ENCODE measurements at places on chromosomes 6 and 20. TPM values are rescaled to one million over a fixed set of nuclear protein-coding genes. Genes with fewer than 3 reads are reported as not detected.

DNA sequence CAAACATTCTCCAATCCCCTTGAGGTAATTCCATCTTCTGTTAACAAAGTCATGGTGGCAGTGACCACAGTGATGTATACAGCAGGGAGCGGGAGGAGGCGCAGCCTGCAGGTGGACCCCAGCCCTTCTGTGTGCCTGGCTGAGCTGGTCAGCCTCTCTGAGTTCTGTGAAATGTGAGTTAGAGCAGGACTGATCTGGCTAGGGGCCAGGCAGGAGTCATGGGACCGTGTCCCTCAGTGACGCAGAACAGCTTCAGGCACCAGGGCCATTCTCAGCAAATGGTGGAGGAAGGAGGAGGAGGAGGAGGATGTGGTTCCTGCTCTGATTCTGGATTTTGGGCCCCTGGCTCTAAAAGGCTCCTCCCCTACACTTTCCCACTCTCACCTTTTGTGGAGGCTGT lies 6.9 kb downstream of the PHACTR3 start:
- DNase-seq = no peak
- H3K36me3 ChIP-seq = no peaks in the 10 kb centered on the region
- H3K4me3 ChIP-seq = no peak overlapping the region
- no peaks in the 10 kb centered on the region for H3K4me1 ChIP-seq
- H3K27ac ChIP-seq = no peak overlapping the region

SPATA25 gene
- total RNA-seq = 1.0 TPM

BMP6 gene
- total RNA-seq = not detected

DNA sequence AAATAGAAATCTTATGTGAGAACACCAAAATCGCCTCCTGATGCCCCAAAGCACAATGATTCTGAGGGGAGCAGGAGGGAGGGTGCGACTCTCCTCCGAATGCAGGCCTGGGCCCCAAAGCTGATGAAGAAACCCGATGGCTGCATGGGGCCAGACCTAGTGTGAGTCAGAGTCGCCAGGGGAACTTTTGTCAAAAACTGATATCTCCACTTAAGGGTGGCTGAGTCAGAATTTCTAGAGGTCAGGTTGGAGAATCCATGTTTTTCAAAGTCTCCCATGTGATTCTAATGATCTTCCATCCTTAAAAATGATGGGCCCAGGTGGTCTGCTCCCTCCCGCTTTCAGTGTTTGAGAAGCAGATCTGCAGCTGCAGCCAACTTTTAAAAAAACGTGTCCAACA lies 172.8 kb downstream of the BACH2 start:
- peaks cover 39% of the 10 kb centered on the region for H3K36me3 ChIP-seq
- H3K27me3 ChIP-seq = no peaks in the 10 kb centered on the region
- H3K4me1 ChIP-seq = peaks cover 76% of the 10 kb centered on the region

FAM50B gene
- 8.7 TPM for total RNA-seq

DNA sequence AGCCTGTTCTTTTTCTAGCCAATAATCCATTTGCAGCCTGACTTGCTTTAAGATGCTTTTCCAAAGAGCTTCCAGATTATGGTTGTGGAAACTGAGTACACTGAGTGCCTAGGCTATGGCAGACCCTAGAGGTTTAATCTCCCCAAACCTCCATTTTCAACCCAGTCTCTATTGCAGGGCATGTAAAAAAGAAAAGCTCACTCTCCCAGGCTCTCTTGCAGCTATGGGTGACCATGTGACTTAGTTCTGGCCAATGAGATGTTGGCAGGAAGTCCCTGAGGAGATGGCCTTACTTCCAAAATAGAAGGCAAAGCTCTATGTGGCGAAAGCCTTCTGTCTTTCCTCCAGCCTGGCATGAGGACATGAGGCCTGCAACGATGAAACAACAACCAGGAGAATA lies 3.8 kb downstream of the PDRG1 start:
- H3K4me1 ChIP-seq = peaks cover 18% of the 10 kb centered on the region
- H3K36me3 ChIP-seq = peaks cover 34% of the 10 kb centered on the region

DSN1 gene
- 19.9 TPM for total RNA-seq

Measured in activated naive CD8-positive, alpha-beta T cell treated with anti-CD3 and anti-CD28 coated beads for 36 hours (primary cell).